ENCODE measurements at places on chromosomes 4 and X.
A peak's percentile ranks its signal among the peaks of the same experiment; 100 is the strongest.

DNA sequence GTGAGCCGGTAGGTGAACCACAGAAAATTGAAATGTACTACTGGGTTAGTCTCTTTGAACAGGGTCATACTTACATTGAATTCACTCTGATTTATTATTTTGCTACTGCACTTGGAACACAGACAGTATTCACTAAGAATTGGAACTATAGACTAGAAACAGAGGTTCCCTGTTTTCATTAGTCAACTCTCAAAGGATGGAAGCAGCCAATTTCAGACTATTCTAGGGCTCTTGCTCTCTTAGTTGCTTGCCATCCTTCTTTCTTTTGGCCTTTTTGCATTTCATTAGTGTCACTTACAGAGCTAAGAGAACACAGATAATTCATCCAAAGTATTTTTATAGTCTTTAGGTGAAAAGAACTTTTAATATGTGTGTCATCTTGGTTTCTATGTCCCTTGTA lies 52.6 kb downstream of the SHROOM3 start:
- no peak for DNase-seq

DNA sequence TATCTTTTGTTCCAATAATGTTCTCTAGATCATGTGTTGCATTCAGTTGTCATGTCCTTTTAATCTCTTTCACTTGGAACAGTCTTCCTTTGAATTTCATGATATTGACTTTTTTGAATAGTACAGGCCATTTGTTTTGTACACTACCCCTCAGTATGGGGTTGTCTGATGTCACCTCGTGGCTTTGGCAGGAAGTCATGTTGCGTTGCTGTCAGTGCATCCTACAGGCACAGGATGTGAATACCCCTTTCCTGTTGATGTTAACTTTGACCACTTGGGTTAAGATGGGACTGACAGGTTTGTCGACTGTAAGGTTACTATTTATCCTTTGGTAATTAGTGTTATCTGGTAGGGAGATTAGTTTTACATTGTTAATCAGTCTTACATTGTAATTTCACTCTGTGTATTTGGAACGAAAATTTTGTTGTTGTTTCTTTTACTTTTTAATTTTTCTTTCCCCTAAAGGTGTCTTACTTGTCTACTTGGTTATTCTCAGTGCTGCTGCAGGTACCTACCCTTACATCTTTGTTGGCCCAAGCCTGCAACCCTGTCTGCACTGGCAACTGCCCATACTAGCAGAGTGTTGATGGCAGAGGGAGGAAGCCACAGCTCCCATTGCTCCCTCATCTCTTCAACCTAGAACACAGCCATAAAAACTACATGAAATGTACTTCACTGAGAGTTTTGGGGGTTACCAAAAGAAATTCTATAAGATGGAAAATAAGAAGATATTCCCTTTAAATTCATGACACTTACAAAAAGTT lies 14.7 kb upstream of the ATP8A1 start:
- no peak for DNase-seq

DNA sequence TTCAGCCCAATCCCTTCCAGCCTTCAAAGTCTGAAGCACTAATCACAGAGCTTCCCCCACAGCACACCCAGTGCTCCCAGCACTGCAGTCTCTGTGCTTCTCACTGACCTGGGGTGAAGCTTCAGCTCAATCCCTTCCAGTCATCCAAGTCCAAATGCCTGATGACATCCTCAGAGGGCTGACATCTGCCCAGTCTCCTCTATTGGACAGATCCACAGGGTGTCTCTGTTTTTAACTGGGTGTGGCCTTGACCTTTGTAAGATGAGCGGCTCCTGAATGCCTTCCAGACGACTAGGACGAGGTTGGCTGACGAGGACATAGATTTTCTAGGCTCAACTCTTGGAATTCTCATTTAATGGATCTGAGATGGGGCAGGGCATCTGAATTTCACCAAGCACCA lies 7.6 kb upstream of the SLC2A9 start:
- DNase-seq = no peak

GRCh38 chr4:127249066-127249766 lies 383.5 kb upstream of the INTU start:
- no peak for DNase-seq

DNA sequence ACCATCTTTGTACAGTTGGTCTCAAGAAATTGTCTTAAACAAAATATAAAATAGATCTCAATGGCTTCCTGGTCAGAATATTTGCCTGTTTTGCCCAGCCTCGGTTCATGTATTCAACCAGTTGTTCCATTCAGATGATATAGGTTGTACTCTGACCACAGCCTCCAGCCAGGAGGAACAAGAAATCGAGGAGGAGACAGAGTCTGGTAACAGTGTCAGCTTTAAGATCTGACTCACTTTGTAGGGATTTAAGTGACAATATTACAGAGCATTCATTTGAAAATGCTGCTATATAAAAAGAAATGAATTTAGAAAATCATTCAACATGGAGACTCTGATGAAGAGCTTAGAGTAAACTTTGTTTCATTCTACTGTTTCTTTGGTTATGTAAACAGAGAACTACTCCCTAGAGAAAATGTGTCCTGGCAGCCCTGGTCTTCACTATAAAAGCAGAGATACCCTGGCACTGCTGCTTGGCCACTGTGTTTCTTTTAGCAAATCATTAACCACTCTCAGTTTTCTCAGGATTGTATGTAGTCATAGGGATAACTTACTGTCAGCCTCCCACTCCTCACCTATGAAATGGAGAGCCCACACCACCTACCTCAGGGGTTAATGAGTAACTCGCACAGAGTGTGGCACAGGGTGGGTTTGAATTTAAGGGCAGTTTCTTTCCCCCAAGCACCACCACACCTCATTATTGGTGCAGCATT lies 53.5 kb downstream of the PAGE2 start:
- DNase-seq = no peak

GRCh38 chr4:21454201-21454600 lies 494.4 kb downstream of the KCNIP4 start:
- no peak for DNase-seq

- no peak for DNase-seq
Observed at GRCh38 chr4:56123051-56123450, 174.3 kb downstream of the CEP135 start.

GRCh38 chrX:49850028-49850427 lies 20.9 kb downstream of the PAGE4 start:
- no peak for DNase-seq

- DNase-seq = no peak
Observed at GRCh38 chr4:183099537-183100297, 660 bp downstream of the WWC2 start.

- no peak for DNase-seq
Observed at GRCh38 chr4:120902925-120903324, 19.6 kb downstream of the PRDM5 start.

DNA sequence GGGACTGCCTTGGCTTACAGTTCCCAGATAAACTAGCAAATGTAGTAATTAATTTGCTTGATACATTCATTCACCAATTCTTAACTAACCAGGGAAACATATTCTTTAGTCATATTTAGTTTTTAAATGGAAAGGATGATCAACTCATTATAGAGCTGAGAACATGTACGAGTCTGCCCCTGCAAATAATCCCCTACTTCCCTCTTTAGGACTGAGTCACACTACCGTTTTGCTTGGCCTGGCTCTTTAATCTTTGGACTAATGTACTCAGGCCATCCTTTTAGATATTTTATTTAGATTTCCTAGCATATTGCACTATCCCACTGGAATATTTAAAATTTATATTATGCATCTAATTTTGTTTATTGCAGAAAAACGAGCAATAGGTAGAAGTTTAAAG lies 105.5 kb upstream of the LCORL start:
- no peak for DNase-seq

GRCh38 chr4:98260579-98261404 lies at the start of gene RAP1GDS1:
TSS of gene RAP1GDS1 (plus strand) at chr4:98261384. CDS start at chr4:98261566, 182 bp downstream.
- peak; percentile 80 for DNase-seq

DNA sequence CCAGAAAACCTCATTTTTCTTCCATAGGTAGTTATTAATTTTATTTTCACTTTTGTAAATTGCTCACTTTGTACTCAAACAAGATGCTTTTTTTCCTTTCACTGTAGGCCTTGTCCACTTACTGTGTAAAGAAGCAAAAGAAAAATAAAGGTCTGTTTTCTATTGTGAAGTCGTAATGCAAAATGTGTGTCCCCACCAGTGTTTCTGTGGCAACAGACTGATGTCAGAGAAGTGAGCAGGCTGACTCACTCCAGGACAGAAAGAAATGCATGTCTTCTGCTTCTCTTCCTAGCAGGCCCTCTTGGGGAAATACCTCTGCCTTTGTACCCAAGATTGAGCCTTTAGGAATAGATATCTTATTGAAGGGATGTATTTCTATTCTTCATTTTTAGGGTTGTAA lies 30.3 kb downstream of the INPP4B start:
- DNase-seq = no peak

GRCh38 chr4:41656572-41657520 lies 91.7 kb downstream of the PHOX2B start:
- DNase-seq = no peak

GRCh38 chr4:121168446-121169281 lies 4.5 kb upstream of the TNIP3 start:
- no peak for DNase-seq

DNA sequence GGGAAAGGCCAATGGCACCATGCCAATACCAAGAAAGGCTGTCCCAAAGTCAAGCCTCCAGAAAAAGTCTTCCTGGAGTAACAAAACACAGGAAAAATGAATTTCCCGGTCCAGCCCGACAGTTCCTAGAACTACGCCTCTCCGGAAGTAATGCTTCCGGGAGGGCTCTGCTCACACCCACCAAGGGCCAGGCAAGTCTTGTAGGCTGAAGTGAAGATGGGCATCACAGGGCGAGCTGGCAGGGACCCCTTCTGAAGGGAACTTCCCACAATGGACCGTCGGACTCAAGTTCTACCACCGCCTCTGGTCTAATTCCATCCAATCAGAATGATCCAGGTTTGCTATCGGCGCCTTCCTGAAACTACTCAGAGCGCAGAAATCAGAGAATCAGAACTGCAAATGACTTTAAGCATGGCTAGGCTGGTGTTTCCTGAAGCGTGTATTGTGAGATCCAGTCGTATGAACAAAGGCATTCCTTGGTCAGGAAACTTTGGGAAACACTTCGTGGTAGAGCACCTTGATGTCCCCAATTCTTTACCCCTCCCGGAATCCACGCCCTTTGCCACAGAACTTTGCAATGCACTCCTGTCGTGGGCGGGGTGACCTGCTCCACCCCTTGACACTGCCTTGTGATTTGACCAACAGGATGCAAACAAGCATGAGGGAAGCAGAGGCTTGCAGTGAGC lies 127.8 kb downstream of the BCOR start:
- no peak for DNase-seq

DNA sequence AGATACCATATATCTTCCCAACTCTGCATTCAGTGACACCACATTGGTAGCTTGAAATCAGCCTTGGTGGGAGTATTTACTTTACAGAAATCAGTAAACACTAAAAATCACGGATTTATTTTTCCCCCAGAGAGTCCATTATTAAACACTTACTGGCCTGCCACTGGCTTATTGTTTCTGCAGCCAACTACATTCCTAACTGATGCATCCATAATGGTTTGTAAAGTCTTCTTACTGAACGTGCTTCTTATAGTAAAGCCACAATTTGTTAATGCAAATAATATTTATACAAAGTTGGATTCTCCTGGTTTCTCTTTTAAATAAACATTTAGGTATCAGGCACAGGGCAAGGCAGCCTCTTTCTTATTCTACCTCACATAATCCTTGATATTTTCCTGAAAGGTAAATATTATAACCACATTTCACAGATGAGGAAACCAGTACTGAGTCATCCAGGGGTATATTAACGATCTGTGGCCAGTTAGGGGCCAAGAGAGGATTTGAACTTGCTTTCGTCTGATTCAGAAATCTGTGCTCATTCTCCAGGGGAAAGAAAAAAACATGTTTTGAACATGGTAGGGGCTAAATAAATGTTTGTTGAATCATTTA lies 136.5 kb downstream of the RAB28 start:
- no peak for DNase-seq

- DNase-seq = peak; percentile 17
Observed at GRCh38 chr4:110287130-110287529, 88.7 kb upstream of the ELOVL6 start.

Data from AG04449 (cell line).